Stimulated activated CD8-positive, alpha-beta memory T cell treated with anti-CD3 and anti-CD28 coated beads, Interleukin-7, amount 100 ng/mL, for 4 hours (primary cell): ENCODE measurements at places on chromosomes 16 and 17.

DNA sequence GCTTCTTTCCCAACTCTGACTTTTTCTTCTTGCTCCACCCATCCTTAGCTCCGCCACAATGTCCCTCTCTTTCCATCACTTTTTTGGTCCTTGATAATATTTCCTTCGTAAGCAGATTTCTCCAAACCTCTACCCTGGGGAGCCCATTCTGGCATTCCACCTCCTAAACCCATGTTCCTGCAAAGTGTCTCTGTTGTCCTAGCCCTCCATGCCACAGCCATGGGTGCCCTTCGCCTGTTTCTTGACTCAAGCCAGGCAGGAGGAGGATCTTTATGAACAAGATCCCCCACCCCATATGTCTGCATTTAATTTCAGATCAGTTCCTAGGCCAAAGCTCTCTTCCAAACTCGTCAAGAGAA is 42.4 kb downstream of the GAS7 start:
- no peak for DNase-seq

- DNase-seq, result no peak
These were observed 16.6 kb downstream of the GOSR1 start for GRCh38 chr17:30493780-30494179.

GRCh38 chr17:13320046-13320785 is 281.5 kb downstream of the HS3ST3A1 start:
- DNase-seq, result no peak

DNA sequence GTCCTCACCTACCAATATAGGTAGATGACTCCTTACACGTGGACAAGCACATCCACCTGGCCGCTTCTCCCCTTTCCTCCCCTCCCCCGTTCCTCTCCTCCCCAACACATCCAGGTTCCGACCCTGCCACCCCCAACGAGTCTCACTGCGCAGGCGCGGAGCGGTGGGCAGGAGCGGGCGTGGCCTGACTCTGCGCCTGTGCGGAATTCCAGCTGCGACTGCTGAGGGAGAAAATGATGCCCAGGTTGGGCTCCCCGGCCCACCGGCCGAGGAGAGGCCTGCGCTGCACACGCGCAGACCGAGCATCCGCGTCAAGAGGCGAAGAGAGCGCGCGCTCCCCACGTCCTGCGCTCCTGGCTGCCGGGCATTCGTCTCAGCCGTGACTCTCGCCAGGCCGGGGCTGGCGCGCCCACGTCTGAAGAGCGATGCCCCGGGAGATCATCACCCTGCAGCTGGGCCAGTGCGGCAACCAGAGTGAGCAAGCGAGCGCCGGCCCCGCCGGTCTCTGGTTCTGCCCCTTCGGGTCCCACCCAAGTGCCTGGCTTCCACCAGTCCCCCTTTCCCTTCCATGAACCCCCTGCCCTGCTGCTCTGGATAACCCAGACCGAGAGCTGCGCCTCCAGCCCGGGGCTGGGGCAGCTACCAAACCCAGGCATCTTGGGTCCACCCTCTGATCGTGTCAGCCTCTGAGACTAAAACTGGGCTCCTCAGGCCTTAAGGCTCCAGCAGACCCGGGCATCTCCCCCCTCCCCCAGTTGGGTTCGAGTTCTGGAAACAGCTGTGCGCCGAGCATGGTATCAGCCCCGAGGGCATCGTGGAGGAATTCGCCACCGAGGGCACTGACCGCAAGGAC is at the start of gene TUBG2:
Gene TUBG2, plus strand, starts transcription at position 206 of the 853 bp plus-strand sequence. Its CDS starts 220 bp downstream, at position 426.
- peak; percentile 53 for DNase-seq

DNA sequence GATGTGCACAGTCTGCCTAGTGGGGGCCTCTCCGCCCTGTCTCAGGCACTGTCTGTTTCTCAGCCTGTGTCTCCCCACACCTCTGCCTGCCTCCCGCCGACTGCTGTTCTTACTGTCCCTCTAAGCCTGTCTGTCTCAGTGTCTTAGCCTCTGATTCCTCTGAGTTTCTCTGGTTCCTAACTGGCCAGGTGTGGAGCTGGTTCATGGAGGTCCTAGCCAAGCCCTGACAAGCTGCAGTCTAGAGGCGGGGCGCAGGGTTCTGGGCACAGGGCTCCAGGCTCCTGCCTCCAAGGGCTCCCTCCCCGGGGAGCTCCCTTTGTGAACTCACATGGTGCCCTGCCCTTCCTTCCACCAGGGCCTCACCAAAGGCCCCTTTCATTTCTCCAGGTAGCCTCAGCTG is 19.4 kb downstream of the C17orf100 start:
- DNase-seq, result no peak

DNA sequence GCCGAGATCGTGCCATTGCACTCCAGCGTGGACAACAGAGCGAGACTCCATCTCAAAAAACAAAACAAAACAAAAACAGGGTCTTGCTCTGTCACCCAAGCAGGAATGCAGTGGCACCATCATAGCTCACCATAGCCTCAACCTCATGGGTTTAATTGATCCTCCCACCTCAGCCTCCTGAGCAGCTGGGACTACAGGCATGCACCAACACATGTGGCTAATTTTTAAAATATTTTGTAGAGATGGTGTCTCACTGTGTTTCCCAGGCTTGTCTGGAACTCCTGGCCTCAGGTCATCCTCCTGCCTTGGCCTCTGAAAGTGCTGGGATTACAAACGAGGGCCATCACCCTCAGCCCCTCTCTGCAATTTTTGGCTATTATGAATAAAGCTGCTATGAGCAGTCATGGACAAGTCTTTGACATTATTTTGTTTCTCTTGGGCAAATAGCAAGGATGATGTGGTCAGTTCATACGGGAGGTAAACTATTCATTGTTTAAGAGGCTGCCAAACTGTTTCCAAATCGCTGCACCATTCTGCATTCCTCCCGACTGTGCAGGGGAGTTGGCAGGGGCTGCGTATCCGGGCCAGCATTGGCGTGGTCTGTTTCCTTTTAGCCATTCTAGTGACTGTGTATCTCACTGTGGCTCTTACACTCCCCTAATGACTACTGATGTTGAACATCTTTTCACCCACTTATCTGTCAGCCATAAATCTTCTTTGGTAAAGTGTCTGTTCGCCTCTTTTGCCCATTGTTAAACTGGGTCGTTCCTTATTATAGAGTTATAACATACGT is 21.1 kb downstream of the EIF4A3 start:
- no peak for DNase-seq

DNA sequence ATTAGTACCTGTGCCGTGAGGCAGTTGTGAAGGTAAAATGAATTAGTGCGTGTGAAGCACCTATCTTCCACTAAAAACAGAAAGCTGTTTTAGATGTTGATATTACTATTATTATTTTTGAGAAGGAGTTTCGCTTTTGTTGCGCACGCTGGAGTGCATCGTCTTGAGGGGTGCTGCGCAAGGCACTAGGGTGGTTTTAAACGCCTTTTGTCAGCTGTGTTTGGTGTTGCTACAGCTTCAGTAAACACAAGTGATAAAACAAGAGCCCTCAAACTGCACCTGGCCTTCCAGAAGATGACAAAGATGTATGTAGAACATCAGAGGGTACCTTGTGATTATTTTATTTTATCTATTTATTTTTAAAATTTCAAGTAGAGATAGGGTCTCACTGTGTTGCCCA is 38.2 kb downstream of the PLCG2 start:
- DNase-seq, result no peak

DNA sequence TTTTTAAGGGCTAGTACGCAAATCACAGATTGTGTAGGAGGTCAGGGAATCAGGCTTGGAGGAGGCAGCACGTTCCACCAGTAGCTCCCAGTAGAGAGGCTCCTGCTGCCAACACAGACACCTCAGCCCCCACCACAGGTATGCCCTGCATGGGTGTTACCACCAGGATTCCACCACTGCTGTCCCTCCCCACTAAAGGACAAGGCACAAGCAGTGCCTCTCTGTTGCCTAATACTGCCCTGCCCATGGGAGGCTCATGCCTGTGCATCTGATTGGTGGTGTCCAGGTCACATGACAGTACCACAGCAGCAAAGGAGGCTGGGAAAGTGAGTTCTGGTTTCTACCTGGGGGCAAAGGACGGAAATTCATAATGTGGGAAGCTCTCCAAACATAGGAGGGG is 33.6 kb upstream of the CACNG4 start:
- DNase-seq, result no peak
